ENCODE measurements at places on chromosomes 13 and 19.

DNA sequence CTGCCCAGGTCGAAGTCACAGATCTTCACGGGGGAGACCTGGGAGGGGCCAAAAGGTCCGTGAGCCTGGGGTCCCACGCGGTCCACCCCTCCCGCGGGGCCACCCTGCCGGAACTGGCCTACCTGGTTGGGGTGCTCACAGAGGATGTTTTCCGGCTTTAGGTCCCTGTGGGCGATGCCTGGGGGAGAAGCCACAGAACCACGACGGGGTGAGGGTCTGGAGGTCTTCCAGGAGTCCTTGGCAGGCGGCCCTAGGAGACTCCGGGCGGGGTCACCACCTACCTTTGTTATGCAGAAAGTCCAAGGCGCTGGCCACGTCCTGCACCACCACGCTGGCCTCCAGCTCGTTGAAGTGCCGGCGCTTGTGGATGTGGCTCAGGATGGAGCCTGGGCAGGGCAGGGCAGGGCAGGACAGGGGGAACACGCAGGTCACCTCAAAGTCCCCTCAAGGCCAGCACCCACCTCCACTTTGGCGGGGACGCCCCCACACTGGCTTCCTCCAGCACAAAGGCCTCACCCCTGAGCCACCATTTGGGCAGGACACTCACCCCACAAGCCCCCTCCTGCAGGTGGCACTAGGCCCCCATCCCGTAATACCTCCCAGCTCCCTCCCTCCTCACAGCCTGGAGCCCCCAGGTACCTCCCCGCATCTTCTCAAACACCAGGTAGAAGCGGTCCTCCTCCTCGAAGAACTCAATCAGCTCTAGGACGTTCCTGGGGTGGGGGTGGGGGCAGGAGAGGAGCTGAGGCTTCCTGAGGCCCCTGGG, 8.4 kb downstream of the MKNK2 start:
- DNase-seq: no peak

- no peak for DNase-seq
These were observed 24.6 kb downstream of the CCNE1 start for GRCh38 chr19:29836409-29836825.

- DNase-seq: no peak
These were observed 13.2 kb downstream of the NCAN start for GRCh38 chr19:19224852-19225494.

DNA sequence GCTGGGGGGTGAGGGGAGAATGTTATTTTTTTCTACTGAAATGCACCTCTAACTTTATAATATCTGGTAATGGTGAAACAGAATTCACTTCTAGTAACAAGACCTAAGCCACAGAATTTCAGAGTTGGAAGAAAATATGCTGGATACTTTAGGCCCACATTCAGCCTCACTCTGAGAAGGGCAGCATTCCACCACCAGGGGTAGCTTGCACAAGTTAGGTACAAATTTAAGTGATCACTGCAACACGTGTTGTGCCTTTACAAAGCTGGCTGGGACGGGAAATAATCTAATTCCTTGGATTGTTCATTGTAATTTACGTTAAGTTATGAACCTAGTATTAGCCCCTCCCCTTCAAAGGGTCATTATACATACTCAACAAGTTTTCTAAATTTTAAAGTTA, 192.3 kb downstream of the RGCC start:
- DNase-seq: no peak

- no peak for DNase-seq
These were observed 343.1 kb downstream of the MZT1 start for GRCh38 chr13:72384186-72384823.

GRCh38 chr13:106403280-106403679, 132.2 kb downstream of the EFNB2 start:
- DNase-seq: no peak

- DNase-seq: no peak
These were observed 1617.1 kb downstream of the PCDH9 start for GRCh38 chr13:65613004-65613403.

GRCh38 chr13:42114912-42115311, 66.5 kb downstream of the DGKH start:
- DNase-seq: no peak

- DNase-seq: no peak
These were observed 1468.6 kb upstream of the SLC10A2 start for GRCh38 chr13:104534847-104535246.

GRCh38 chr19:34232566-34233481, 21.5 kb upstream of the GARRE1 start:
- DNase-seq: no peak

DNA sequence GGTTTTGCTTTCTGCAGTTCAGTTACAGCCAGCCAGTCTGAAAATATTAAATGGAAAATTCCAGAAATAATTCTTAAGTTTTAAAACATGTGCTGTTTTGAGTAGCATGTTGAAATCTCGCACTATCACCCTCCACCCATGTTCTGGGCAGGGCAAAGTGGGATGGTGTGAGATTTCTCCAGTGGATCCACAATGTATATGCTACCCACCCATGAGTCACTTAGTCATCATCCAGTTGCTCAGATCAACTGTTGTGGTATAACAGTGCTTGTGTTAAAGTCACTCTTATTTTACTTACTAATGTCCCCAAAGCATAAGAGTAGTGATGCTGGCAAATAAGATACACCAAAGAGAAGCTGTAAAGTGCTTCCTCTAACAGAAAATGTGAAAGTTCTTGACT, 56.4 kb downstream of the CYSLTR2 start:
- DNase-seq: no peak

DNA sequence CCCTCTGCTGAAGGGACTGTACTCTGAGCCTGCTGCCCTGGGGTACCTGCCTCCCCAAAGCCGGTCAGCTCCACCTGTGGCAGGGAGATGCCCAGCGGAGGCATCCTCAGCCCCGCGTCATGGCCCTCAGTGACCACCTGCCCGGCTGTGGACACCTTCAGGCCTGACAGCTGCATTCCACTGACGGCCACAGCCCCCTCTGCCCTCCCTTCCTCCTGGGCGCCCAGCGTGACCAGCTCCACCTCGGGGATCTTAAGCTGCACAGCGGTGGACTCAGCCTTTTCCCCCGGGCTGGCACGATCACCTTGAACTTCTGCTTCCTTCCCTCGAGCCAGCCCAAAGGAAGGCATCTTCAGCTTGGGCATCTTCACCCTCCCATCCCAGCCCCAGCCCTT, 4.8 kb upstream of the HIPK4 start:
- no peak for DNase-seq

GRCh38 chr13:65959305-65959704, 1270.8 kb downstream of the PCDH9 start:
- DNase-seq: no peak

DNA sequence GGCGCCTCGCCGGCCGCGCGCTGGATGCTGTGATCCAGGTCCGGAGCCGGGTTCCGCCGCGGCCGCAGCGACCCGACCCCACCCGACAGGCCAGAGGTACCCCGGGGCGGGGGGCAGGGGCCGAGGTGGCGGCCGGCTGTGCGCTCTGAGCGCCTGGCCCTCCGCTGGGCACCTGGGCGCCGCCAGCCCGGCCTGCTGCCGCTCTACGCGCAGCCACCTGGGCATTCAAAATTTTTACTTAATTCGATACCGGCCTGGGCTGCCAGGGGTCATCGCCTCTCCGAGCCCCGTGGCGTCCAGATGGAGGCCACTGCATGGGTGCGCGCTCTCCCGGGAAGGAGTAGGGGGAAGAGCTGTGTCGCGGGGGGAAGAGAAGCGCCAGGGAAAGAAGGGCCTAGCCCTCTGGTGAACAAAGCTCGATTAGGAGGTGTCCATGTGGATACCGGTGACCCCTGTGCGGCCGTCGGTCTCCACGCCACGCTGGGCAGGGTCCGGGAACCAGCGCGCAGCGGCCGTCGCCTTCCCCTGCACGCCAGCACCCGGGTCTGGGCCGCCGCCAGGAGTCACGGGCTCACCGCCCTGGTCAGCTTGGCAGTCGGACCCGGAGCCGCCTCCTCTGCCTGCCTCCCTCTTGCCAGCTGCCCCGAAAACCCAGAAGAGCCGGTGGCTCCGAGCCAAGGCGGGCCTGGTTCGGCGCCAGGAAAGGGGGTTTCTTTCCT, 666 bp downstream of the BIVM start:
- DNase-seq: no peak

- no peak for DNase-seq
These were observed 83.3 kb upstream of the PCDH8 start for GRCh38 chr13:52931539-52932431.
